ENCODE measurements at places on chromosomes 4 and X. TPM values are rescaled to one million over a fixed set of nuclear protein-coding genes. Genes with fewer than 3 reads are reported as not detected.

DNA sequence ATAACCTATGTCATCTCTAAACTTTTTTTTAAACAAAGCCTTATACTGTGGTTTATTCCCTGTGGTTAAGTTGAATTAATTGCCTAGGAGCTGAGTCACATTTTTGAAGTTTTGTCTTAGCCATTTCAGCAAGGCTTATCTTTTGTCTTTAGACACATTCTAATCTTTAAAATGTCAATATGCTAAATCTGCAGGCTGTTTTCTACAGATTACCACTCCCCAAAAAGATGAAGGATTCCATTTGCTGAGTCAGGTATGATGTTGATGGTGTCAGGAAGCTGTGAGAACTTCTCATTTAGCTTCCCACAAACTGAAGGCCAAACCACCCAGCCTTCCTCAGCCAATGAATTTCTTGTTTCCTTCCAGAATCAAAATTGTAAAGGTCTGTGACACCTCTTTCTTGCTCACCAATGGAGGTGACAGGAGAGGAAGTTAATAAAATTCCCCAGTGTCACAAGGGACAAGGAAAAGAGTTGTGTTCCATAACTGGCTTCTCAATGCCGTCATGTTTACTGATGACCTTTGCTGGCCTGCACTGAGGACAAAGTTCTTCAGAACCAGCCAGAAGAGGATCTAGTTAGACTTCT, 3.7 kb upstream of the CXCL6 start:
- H3K27ac ChIP-seq: no peak overlapping the region
- DNase-seq: no peak
- no peaks in the 10 kb centered on the region for H3K4me1 ChIP-seq
- no peak overlapping the region for H3K4me3 ChIP-seq
- H3K27me3 ChIP-seq: no peaks in the 10 kb centered on the region

DNA sequence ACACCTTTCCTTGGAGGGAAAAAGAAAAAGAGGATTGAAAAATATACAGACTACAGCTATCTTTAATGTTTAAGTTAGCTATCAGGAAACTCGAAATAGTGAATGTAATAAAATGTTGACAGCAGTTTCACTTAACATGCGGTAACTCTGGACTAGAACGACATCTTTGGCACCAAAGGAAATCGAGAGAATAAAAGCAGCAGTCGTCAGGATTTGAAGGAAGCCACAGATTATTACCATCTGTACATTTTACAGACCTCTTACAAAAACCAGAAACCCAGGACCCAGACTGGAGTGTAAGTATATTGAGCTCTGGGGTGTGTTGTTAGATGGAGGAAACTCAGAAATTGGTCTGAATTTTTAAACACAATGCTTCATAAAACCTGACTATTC, 51.6 kb upstream of the STOX2 start:
- H3K27ac ChIP-seq: no peak overlapping the region
- no peaks in the 10 kb centered on the region for H3K36me3 ChIP-seq
- DNase-seq: no peak
- no peak overlapping the region for H3K4me3 ChIP-seq

GRCh38 chrX:7170898-7171297, 22.9 kb upstream of the PUDP start:
- H3K27me3 ChIP-seq: no peaks in the 10 kb centered on the region
- no peaks in the 10 kb centered on the region for H3K36me3 ChIP-seq
- H3K27ac ChIP-seq: no peak overlapping the region
- peaks cover 7% of the 10 kb centered on the region for H3K4me1 ChIP-seq
- DNase-seq: no peak

The FAM184B gene
- polyA plus RNA-seq: 0.04 TPM

DNA sequence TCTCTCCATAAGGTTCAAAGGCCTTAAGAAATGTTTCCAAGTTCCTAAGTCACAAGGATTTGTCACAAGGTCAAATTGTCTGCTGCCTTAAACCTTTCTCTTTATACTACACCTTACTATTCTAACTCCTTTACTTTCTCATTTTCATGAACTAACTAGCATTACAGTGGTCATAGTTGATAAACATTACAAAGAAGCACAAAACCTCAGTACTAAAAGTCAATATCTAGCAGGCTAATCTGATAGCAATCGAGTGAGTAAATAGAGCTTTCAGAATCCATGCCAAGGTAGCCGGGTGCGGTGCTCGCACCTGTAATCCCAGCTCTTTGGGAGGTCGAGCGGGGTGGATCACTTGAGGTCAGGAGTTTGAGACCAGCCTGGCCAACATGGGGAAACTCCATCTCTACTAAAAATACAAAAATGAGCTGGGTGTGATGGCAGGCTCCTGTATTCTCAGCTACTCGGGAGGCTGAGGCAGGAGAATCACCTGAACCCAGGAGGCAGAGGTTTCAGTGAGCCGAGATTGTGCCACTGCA, 510.0 kb downstream of the GBA3 start:
- DNase-seq: no peak
- H3K27ac ChIP-seq: no peak overlapping the region
- no peak overlapping the region for H3K4me3 ChIP-seq
- no peaks in the 10 kb centered on the region for H3K27me3 ChIP-seq
- H3K4me1 ChIP-seq: no peaks in the 10 kb centered on the region
- H3K36me3 ChIP-seq: no peaks in the 10 kb centered on the region

The ASB5 gene
- polyA plus RNA-seq: 0.38 TPM

- no peaks in the 10 kb centered on the region for H3K4me1 ChIP-seq
- no peaks in the 10 kb centered on the region for H3K36me3 ChIP-seq
- H3K4me3 ChIP-seq: no peak overlapping the region
- no peaks in the 10 kb centered on the region for H3K27me3 ChIP-seq
- no peak for DNase-seq
- H3K27ac ChIP-seq: no peak overlapping the region
Observed at GRCh38 chr4:110854021-110854678, 231.3 kb upstream of the PITX2 start.

GRCh38 chr4:67456577-67457196, 88.6 kb downstream of the CENPC start:
- H3K4me3 ChIP-seq: no peak overlapping the region
- H3K27me3 ChIP-seq: no peaks in the 10 kb centered on the region
- H3K36me3 ChIP-seq: no peaks in the 10 kb centered on the region

- H3K27ac ChIP-seq: no peak overlapping the region
- no peaks in the 10 kb centered on the region for H3K27me3 ChIP-seq
- no peak overlapping the region for H3K4me3 ChIP-seq
- no peak for DNase-seq
Observed at GRCh38 chr4:176259330-176260090, 9.5 kb downstream of the ASB5 start.

- H3K27ac ChIP-seq: no peak overlapping the region
- H3K27me3 ChIP-seq: no peaks in the 10 kb centered on the region
- no peaks in the 10 kb centered on the region for H3K36me3 ChIP-seq
- no peak for DNase-seq
- H3K4me3 ChIP-seq: no peak overlapping the region
- H3K4me1 ChIP-seq: no peaks in the 10 kb centered on the region
Observed at GRCh38 chr4:2436301-2436700, 17.5 kb downstream of the CFAP99 start.

The GUCY1B1 gene
- 12.4 TPM for polyA plus RNA-seq

The GAB3 gene
- polyA plus RNA-seq: 1.2 TPM

GRCh38 chr4:159021597-159022385, 81.1 kb upstream of the RAPGEF2 start:
- H3K36me3 ChIP-seq: no peaks in the 10 kb centered on the region
- no peak for DNase-seq
- no peaks in the 10 kb centered on the region for H3K4me1 ChIP-seq
- no peaks in the 10 kb centered on the region for H3K27me3 ChIP-seq
- H3K27ac ChIP-seq: no peak overlapping the region
- no peak overlapping the region for H3K4me3 ChIP-seq

GRCh38 chr4:73979407-73979957, 2.3 kb downstream of the PF4 start:
- no peak for DNase-seq
- no peak overlapping the region for H3K4me3 ChIP-seq
- no peaks in the 10 kb centered on the region for H3K27me3 ChIP-seq
- no peaks in the 10 kb centered on the region for H3K4me1 ChIP-seq
- no peaks in the 10 kb centered on the region for H3K36me3 ChIP-seq
- H3K27ac ChIP-seq: no peak overlapping the region

- no peaks in the 10 kb centered on the region for H3K27me3 ChIP-seq
- DNase-seq: no peak
- H3K27ac ChIP-seq: no peak overlapping the region
- H3K4me1 ChIP-seq: no peaks in the 10 kb centered on the region
Observed at GRCh38 chr4:123856689-123857545, 460.3 kb downstream of the SPRY1 start.

The EMCN gene
- 4.6 TPM for polyA plus RNA-seq

The FRAS1 gene
- 6.5 TPM for polyA plus RNA-seq

GRCh38 chrX:40504801-40505605, 75.8 kb upstream of the ATP6AP2 start:
- H3K27me3 ChIP-seq: no peaks in the 10 kb centered on the region
- H3K36me3 ChIP-seq: no peaks in the 10 kb centered on the region
- H3K4me1 ChIP-seq: no peaks in the 10 kb centered on the region
- no peak for DNase-seq
- no peak overlapping the region for H3K27ac ChIP-seq

GRCh38 chr4:135177321-135177720, 975.7 kb upstream of the PABPC4L start:
- no peaks in the 10 kb centered on the region for H3K4me1 ChIP-seq
- H3K36me3 ChIP-seq: no peaks in the 10 kb centered on the region
- no peak overlapping the region for H3K4me3 ChIP-seq
- H3K27ac ChIP-seq: no peak overlapping the region
- no peak for DNase-seq
- H3K27me3 ChIP-seq: no peaks in the 10 kb centered on the region

The NMU gene
- polyA plus RNA-seq: not detected

DNA sequence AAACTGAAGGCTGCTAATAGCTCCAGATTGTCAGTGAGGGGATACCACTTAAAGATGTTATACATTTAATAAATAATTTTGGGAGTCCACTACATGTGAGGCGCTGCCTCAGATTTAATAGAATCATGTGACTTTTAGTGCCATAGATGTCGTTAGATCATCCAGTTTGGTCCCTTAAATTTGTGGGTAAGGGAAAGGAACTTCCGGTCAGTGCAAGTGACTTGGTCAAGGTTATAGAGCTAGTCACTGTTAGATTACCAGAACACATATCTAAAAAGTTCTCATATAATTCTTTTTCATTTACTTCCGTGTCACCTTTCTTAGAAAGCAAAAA, 529 bp upstream of the UBA6 start:
- H3K4me1 ChIP-seq: no peaks in the 10 kb centered on the region
- peak overlapping the region; percentile 81 for H3K4me3 ChIP-seq
- H3K27me3 ChIP-seq: no peaks in the 10 kb centered on the region
- no peak for DNase-seq

DNA sequence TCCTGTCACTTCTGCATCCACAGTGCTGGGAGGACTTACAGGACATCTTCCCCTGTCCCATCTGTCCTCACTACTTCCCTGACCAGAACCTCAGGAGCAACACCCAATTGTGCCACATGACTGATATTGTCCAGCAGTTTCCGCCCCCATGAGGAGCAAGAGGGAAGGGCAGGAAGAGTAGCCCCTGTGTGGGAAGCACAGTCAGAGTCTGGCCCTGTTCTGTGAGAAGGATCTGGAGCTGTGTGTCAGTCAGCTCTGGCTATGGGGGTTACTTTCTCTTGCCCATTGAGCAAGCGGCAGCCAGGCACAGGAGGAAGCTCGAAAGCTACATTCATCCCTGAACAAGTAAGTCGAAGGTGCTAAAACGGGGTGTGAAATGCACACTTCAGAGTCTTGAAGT, 14.8 kb upstream of the TRIM60 start:
- H3K4me1 ChIP-seq: no peaks in the 10 kb centered on the region
- H3K36me3 ChIP-seq: no peaks in the 10 kb centered on the region
- DNase-seq: no peak
- H3K27ac ChIP-seq: no peak overlapping the region

- DNase-seq: no peak
- H3K27ac ChIP-seq: no peak overlapping the region
- no peaks in the 10 kb centered on the region for H3K36me3 ChIP-seq
- no peak overlapping the region for H3K4me3 ChIP-seq
- no peaks in the 10 kb centered on the region for H3K4me1 ChIP-seq
- H3K27me3 ChIP-seq: no peaks in the 10 kb centered on the region
Observed at GRCh38 chr4:100348473-100348872, 158.2 kb upstream of the DDIT4L start.

DNA sequence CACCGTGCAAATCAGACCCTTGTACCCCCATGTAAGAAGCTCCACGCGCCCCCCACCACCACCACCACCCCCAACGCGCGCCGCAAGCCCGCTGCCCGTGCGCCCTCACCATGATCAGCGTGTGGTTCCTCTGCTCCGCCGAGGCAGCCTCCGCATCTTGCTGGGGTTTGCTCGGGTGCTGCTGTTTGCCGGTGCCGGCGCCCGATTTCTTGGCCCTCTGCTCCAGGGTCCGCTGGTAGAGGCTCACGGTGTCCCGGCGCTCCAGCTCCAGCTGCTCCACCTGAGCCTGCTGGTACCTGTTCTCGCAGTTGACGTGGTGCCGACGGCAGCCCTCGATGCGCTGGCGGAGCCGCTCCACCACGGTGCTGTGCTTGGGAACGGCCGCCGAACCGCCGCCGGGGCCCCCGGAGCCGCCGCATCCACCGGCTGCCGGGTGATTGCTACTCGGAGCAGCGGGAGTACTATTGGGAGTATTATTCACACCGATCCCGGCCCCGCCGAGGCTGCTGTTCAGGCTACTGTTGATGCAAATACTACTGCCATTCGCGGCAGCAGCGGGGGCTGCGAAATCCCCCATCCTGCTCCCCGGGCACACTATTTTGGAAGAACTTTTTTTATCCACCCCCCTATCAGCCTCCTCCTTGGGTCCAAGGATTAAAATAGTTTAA, 1.1 kb downstream of the MAML3 start:
- no peaks in the 10 kb centered on the region for H3K36me3 ChIP-seq
- H3K4me3 ChIP-seq: peak overlapping the region; percentile 69
- no peaks in the 10 kb centered on the region for H3K27me3 ChIP-seq

The TMEM131L gene
- 11.2 TPM for polyA plus RNA-seq

DNA sequence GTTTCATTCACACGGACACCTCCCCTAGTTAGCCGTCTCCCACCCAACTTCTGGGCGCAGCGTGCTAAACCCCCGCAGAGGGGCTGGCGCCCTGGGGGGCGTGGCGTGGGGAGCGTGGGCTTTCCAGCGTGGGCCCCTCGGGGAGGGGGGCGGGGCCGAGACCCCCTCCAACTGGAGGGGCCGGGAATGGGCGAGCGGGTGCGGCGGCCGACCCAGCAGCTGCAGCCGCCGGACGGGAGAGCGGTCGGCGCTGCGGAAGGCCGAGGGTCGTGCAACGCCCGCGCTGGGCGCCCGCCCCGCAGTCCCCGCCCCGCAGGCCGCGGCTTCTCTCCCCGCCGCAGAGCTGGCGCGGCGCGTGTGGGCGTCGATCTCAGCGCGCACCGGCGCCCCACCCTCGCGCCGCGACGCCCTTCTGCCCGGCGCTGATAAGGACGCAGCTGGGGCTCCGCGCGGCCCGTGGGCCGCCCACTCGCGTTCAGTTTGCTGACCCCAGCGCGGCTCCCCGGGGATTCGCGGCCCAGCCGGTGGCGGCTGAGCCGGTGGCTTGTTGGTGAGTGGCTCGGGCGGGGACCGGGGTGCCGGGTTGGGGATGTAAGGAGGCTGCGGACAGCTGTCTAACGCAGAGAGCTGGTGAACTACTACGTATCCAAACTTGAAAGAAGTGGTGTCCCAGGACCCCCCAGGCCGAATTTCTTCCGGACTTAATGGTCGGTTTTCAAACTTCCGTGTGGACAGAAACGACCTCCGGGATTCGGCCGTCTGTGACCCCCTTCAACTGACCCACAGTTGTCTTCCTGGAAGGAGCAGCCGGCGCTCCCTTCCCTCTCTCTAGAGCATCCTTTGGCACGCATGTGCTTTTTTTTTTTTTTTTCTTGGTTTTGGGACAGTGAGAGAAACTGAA, 1.5 kb downstream of the FHDC1 start:
- H3K36me3 ChIP-seq: no peaks in the 10 kb centered on the region
- DNase-seq: peak; percentile 31
- no peaks in the 10 kb centered on the region for H3K4me1 ChIP-seq

The LRP2BP gene
- polyA plus RNA-seq: 0.72 TPM

Measured in pancreas (tissue), 10 donors.